ENCODE measurements at places on chromosomes 12 and 14.

- DNase-seq, result peak; percentile 43
These were observed 28.0 kb downstream of the NELL2 start for GRCh38 chr12:44847888-44848702.

GRCh38 chr12:89324437-89324836 is 27.9 kb downstream of the DUSP6 start:
- DNase-seq, result no peak

DNA sequence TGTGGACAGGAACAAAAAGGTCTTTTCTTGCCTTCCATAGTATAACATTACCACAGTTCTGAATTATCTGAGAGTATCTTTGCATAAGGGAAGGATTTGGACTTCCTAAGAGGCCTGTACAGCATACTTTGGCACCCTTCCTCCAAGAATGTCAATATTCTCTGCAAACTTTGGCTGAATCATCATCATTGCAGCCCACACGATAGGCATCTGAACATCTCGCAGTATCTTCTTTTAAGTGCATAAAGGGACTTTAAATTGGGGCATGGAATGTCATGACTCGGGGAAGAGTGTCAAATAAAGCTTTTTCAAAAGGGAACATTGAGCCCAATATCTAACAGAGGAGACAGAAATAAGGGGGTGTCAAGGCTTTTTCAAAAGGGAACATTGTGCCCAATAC is 646.2 kb upstream of the STXBP6 start:
- no peak for DNase-seq

- DNase-seq, result no peak
These were observed 1193.3 kb downstream of the FLRT2 start for GRCh38 chr14:86723254-86723624.
